ENCODE measurements at places on chromosomes 5 and 9.

- peak; percentile 53 for DNase-seq
These were observed 931 bp downstream of the FAM219A start for GRCh38 chr9:34457266-34458012.

GRCh38 chr5:168284809-168285208 lies 6.6 kb upstream of the WWC1 start:
- no peak for DNase-seq

DNA sequence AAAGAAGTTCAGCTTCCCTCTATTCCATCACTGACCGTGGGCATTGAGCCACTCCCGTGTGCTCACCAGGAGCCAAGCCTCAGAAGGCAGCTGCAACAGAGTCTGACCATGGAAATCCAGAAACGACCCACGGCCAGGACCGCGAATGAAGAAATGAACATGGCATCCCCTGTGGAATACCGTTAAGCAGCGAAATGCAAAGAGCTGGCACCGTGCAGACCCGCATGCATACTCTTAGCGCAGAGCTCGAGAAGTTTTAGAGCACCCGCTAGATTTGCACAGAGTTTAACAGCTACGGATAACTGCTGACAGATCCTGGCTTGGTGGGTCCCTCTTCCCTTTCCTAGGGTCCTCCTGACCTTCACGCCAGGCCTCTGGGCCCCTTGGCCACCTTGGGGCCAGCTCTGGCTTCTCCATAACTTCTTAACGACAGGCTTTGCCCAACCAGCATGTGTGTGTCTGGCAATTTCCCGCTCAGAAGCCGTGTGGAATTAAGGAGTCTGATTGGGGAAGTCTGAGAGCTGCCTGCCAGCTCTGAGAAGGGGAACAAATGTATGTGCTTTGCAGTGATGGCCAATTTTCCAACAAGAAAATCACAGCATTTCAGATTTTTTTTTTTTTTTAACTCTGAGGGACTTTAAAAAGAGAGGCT lies 75.3 kb upstream of the COL5A1 start:
- no peak for DNase-seq

DNA sequence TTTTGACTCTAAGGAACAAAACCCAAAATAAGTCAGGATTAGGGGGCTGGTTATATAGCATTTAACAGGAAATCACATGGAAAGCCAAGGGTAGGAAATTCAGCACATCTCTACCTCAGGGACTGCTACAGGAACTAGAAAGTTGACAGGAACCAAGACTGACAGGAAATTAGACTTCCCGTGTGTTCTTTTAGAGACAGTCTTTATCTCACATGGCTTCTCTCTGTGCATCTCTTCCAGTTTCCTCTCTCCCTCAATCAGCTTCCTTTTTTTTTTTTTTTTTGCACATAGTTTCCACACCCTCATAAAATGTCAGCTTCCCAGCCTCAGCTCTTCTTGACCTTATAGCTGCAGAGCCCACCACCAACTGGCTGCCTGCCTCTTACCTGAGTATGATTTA lies 4.8 kb downstream of the RECK start:
- DNase-seq, result no peak

DNA sequence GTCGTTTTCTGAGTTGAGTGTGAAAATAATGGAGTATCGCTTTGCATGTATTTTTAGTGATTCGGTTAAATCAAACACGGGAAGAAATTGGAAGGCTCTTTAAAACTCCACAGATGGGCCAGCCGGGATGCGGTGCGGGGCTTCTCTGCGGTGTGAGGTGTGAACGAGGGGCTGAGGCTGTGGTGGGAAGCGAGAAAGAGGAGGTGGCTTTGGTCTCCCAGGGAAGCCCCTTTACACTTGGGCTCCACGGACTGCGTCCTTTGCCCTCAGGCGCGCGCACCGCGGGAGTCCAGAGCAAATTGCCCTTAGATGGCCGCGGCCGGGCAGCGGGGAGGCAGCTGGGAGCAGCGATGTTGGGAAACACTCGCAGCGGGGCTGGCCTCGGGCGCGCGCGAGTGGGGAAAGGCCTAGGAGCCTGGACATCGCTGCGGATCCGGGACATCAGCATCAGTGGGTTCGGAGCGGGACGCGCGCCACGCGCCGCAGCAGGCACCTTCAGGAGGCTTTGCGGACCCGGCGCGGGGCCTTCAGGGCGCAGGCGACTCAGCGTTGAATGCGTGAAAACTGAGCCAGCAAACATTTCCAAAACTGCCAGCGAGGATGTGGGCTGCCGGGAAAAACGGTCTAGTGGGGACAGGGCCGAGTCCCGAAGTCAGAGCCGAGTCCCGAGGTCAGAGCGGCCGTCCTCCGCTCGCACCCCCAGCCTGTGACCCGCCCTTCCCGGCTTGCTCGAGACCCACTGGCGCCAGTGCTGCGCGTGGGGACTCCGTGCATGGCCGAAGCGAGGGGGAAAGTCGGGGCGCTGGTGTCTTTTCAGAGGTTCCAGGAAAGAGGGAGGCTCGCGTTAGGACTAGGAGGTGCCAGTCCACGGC lies 6.5 kb downstream of the IRX1 start:
- DNase-seq, result no peak

DNA sequence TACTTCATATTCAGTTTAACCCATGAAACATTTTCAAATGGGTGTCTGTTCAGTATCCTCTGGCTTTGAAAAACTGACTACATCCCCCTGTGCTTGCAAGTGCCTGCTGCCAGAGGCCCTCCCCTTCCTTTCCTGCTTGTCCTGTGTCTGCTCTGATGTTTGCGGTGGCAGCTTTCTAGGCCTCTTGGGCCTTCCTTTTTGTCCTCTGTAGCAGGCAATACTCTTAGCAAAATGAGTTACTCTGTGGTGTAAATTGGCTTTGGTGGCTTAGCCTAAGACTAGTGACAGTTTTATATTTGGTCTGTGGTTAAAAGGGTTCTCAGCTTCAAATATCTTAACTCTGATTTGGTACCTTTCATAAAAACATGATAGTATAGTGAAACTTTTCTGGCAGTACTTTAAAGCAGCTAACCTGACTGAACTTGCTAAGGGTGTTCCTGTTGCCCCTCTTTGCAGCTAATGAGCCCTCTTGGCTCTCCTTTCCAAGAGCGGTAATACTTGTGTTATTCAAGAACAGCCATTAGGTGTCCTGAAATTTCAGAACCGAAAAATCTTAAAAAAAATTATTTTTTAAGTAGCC lies 76.6 kb downstream of the GOLM1 start:
- DNase-seq, result no peak

GRCh38 chr5:14528926-14529325 lies 52.7 kb upstream of the OTULINL start:
- DNase-seq, result no peak

- DNase-seq, result no peak
These were observed 58.8 kb upstream of the DHFR start for GRCh38 chr5:80713631-80714030.

DNA sequence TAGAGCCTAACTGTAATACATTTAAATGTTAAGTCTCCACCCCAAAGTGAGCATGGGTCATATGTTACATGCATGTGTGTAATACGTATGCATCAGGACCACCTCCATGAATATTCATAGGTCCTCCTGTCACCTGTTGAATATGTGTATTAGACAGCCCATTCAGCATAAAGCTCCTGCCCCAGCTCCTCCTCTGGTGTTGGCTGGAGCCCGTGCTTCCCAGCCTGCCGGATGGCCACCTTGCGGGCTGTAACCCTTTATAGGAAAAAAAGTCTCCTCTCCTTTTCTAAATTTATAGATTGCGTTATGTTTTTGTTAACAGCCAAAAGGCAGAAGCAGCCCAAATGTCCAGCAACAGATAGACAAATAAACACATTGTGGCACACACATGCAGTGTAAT lies 299.5 kb downstream of the MED10 start:
- DNase-seq, result no peak

- DNase-seq, result no peak
These were observed 72.7 kb downstream of the C9orf57 start for GRCh38 chr9:71987471-71988371.

GRCh38 chr9:70613024-70613768 lies 198.7 kb upstream of the KLF9 start:
- DNase-seq, result no peak

- DNase-seq, result no peak
These were observed 8.1 kb downstream of the OSMR start for GRCh38 chr5:38853753-38854470.

DNA sequence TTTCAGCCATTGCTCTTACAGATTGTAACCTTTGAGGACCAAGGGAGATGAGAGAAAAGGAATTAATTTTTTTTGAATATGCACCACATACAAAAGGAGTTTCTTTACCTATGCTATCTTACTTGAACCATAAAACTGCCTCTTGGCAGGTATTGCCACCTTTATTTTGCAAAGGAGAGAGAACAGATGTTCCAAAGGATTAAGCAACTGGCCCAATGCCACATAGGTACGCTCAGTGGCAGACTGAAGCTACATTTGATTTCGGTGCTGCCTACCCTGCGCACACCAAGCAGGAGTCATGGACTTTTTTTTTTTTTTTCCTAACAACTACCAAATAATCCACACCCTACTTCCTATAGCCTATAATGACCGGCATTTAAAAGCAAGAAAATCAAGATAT lies 43.1 kb downstream of the SAXO1 start:
- DNase-seq, result no peak

GRCh38 chr9:119164716-119165115 lies 204.5 kb downstream of the BRINP1 start:
- DNase-seq, result peak; percentile 7

DNA sequence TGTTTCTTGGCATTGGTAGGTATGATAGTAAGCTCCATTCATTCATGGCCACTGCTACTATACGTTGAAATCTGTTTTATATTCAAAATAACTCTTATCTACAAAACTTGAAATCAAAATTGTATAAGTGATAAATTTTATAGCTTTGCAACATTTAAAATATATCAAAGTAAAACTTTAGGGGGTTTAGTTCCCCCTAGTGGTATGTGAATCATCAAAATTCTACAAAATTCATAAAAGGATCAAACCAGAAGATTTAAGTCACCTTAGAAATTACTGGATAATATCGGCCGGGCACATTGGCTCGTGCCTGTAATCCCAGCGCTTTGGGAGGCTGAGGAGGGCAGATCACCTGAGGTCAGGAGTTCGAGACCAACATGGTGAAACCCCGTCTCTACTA lies 243.0 kb upstream of the CDH18 start:
- no peak for DNase-seq

DNA sequence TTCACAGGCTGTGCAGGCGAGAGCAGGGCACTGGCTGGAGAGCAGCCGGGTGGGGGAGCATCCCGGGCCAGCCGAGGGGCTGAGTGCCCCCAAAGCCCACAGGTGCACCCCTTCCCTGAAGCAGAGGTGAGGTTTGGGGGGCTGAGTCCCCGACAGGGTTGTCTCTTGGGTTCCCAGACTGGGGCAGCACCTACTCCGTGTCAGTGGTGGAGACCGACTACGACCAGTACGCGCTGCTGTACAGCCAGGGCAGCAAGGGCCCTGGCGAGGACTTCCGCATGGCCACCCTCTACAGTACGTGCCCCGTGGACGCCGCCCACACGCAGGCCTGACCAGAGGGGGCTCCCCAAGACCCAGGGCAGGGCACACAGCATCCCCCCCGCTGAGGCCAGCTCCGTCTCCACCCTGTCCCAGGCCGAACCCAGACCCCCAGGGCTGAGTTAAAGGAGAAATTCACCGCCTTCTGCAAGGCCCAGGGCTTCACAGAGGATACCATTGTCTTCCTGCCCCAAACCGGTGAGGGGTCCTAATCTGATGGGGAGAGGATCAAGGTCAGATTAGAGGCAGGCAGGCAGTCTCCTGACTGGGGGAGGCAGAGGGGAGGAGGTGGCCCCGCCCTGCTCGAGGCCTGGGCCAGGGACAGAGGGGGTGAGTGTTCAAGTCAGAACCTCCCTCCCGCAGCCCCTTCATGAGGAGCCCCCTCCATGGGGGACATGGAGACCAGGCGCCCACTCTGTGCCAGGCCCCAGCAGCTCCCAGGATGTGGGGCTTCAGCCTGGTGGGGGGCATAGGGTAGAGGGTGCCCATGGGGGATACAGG lies 2.7 kb downstream of the PTGDS start:
- no peak for DNase-seq

- no peak for DNase-seq
These were observed 9.4 kb downstream of the RXRA start for GRCh38 chr9:134335486-134336220.

- DNase-seq, result no peak
These were observed 29.1 kb downstream of the GFPT2 start for GRCh38 chr5:180323941-180324600.

- no peak for DNase-seq
These were observed 107.3 kb downstream of the ADAMTS2 start for GRCh38 chr5:179237770-179238627.

GRCh38 chr5:179288101-179288808 lies 57.0 kb downstream of the ADAMTS2 start:
- no peak for DNase-seq

GRCh38 chr9:34384368-34385165 lies 7.9 kb upstream of the MYORG start:
- no peak for DNase-seq

GRCh38 chr9:13461414-13461991 lies 182.0 kb upstream of the MPDZ start:
- DNase-seq, result no peak

- DNase-seq, result no peak
These were observed 31.7 kb upstream of the NR3C1 start for GRCh38 chr5:143435210-143435657.

- DNase-seq, result no peak
These were observed 115.4 kb upstream of the GNA14 start for GRCh38 chr9:77763566-77763965.

DNA sequence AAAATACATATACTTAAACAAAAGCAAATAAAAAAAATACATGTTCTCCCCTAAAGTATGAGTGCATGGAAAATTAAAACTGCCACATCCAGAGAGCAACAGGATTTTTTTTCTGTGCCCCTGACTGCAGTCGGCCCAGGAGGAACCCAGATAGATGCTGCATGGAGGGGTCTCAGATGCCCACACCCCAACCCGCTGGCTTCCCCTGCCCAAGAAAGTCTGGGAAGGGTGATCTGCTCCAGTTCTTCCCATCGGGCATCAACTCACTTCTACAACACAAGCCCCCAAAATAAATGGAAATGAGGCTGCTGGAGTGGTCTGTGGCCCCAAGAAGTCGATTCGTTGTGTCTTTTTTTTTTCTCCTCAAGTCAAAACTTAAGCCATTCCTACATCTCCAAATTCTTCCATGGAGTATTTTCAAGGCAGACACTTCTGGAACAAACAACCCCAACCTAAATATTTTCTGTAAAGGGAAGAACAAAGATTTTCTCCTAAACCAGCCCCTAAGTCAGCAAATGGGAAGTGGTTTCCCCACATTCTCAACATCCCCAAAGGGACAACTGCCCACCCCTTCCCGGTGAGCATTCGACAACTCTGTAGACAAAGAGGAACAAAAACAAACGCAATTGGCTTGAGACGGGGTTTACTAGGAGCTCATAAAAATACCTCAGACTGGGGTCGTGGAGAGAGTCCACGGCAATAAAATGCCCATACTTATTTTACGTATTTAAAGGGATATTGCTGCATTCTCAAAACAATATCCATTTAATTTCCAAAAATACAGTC lies 46.7 kb downstream of the ROR2 start:
- no peak for DNase-seq

DNA sequence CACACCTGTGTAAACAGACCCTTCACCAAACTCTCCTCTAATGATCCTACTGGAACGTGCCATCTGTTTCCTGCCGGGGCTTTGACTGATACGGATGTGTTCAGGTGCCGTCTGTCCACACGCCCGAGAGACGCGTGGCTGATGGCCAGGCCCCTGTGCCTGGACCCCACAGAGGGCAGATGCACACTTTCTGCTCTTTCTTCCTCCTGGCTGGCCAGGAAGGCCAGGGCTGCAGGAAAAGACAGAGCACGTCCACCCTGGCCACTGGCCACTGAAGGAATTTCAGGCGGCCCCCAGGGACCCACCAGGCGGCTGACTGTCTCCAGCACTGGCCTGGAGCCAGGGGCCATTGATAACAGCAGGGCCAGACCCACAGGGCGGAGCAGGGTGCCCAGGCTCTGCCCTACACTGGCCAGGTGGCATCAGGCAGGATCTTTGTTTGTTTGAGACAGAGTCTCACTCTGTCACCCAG lies 3.6 kb upstream of the ENG start:
- no peak for DNase-seq
